Mucosa of gallbladder (tissue), 1 donor: ENCODE measurements at places on chromosomes 6 and 20. TPM values are rescaled to one million over a fixed set of nuclear protein-coding genes. Genes with fewer than 3 reads are reported as not detected.

DNA sequence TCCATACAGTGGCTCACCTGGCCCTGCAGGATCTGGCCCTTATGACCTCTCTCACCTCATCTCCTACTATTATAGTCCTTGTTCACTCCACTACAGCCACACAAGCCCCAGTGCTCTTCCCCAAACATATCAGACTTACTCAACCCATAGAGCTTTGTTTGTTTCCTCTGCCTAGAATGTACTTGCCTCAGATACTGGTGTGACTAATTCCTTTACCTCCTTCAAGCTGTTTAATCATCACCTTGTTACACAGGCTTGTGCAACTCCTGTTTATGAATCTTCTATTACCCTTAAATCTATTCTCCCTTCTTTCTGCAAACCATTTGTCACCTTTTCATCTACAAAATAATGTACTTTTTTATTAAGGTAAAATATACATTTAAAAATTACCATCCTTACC is 3.2 kb downstream of the DEFB125 start:
- no peak for DNase-seq

- no peak for DNase-seq
Measured at GRCh38 chr20:60192326-60192725, 234.1 kb downstream of the CDH26 start.

DNA sequence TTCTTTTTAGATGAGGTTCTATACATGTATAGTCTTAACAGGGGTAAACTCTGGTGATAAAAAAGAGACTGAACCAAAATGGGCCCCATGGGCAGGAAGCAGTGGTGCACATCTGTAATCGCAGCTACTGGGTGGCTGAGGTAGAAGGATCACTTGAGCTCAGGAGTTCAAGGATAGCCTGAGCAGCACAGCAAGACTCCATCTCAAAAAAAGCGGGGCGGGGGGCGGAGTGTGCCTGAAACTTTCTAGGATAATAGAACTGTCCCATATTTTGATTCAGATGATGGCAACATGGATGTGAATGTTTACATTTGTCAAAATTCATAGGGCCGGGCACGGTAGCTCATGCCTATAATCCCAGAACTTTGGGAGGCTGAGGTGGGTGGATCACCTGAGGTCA is 48.8 kb upstream of the TAF8 start:
- DNase-seq, result no peak

- DNase-seq, result no peak
Measured at GRCh38 chr6:148727104-148727503, 19.7 kb upstream of the UST start.

DNA sequence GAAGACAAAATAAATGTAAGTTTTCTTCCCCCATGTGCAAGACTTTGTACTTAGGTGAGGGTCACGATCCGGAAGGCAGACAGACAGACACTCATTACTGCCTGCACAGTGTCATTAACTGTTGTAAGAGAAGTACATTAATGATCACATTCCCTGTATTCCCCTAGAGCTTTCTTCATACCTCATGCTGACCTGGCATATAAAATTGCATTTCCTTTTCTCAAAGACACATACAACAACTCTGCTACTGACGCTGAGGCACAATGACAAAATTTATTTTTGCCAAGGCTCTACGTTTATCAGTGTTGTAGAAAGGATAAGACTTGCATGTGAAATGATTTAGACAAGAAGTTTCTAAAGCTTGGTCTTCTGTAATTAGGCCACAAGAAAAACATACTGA is 3.0 kb upstream of the SYCP2 start:
- DNase-seq, result no peak

DNA sequence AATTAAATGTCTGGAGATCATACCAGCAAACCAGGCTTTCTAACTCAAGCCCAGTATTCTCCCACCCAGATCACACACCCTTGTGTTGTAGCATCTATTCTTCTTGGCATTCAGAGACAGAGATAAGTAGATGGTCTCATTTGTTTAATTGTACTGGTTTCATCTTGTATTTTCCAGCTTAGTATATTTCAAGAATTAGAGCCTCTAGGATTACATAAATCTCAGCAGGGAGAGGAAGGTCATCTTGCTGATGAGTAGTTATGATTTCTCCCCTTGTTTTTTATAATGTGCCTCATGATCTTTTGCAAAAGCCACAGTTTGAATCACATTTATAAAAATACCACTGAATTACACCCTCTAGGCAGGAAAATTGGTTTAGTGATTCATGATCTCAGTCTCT is 106.6 kb upstream of the NRSN1 start:
- DNase-seq, result no peak

DNA sequence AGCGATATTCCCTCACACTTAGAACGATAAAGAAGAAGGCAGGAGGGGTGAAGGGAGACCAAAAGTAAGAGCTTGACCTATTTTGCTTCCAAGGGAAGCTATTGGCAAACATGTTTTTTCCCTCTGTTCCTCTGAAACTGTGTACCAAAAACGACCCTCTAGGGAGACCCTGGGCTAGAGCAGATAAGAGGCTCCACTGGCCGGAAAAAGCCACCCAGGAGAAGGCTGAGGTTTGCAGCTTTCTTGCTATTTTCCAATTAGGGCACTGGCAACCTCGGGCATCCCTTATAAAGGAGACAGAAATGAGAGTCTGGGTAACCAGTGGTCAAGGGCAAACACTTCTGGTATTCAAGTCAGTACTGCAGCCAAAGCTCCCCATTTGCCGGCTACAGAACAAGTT is 168.0 kb downstream of the KIF16B start:
- DNase-seq, result no peak

DNA sequence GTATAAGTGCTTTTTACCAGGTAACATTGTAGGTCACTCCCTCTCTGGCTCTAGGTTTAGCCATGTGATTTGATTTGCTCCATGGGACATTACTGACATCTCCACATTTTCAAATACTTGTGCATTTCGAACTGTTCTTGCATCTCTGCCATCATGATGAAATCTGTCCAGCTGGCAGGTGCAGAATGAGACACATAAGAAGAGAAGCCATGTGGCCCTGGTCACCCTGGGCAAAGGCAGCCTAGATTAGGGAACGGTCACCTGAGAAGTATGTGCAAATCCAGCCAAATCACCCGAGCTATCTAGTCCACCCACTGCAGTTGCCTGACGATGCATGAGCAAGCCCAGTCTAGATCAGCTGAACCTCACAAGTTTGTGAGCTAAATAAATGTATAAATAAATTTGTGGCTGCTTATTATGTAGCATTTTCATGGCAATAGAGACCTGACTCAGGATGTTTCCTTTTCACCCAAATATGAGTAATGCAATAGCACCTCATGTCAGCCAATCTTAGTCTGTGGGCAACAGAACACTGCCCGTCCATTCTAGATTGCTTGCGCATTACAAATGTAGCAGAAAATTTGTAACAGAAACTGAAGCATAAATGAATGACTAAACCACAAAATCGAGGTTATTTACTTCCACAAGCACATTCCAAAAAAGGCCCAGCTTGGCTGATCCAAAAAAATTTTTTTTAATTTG is 115.2 kb downstream of the PAK5 start:
- no peak for DNase-seq

GRCh38 chr20:15487030-15487429 is 1086.2 kb downstream of the KIF16B start:
- DNase-seq, result no peak

- DNase-seq, result no peak
Measured at GRCh38 chr6:169046483-169047192, 207.0 kb downstream of the THBS2 start.

- no peak for DNase-seq
Measured at GRCh38 chr6:154329350-154330170, 27.0 kb downstream of the IPCEF1 start.

DNA sequence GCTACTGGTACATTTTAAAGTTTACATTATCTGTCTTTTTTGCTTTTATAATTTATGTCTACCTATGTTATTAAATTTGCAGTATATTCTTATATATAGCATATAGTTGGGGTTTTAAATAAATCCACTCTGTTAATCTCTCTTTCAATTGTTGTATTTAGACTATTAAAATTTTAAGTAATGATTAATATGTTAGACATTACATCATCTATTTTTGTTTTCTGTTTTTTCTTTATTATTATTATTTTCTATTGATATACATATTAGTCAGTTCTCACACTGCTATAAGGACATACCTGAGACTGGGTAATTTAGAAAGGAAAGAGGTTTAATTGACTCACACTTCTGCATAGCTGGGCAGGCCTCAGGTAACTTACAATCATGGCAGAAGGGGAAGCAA is 1338.2 kb upstream of the GJE1 start:
- no peak for DNase-seq

- DNase-seq, result no peak
Measured at GRCh38 chr20:22460803-22461202, 123.6 kb downstream of the FOXA2 start.

DNA sequence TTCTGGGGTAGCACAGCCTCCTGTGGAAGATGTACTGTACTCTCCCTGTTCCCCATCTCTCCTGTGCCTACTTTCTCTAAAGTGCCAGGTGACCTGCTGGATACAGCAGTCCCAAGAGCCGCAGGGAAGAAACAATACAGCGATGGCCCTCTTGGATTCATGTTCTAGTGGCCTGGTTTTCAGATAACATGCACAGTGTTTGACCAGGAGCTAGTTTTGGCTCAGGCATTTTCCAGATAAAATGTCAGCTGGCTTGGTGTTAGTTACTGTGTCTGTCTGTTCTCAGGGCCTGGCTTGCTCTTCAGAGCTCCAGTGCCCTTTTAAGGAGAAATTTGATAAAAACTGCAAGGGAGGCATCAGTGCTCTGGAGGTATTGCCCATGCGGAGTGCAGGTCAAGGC is 41.3 kb downstream of the GABRR2 start:
- no peak for DNase-seq

DNA sequence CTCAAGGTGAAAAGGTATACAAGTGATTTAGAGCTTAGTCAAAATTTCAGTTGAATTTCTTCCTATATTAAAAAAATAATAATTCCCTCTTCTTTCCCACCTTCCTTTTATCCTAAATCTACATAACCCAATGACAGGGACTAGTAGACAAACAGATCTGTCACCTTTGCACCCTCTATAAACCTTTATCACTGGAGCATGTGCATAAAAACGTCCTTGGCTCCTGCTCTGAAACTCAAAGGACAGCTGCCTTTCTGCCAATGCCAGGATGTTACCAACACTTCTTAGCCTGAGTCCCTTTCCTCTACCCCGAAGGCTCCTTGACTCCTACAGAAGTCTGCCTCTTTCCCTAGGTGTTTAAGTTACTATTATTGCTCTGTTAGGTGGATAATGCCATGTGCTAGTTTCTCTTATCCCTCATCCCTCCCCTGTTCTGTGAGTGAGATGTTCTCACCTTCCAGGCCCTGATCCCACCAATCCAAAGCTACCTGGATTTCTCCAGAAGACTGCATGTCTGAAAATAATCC is 4.3 kb downstream of the CLVS2 start:
- DNase-seq, result no peak

- DNase-seq, result no peak
Measured at GRCh38 chr6:137715589-137716045, 151.4 kb upstream of the TNFAIP3 start.

Gene ABCC10
- 46.8 TPM for total RNA-seq

Gene CDH4
- 3.5 TPM for total RNA-seq

Gene FOXQ1
- 11.5 TPM for total RNA-seq

Gene PHACTR1
- 14.6 TPM for total RNA-seq

Gene BNIP5
- 7.4 TPM for total RNA-seq

Gene SENP6
- total RNA-seq, result 71.2 TPM
